Gastrocnemius medialis (tissue), 4 donors: ENCODE measurements at places on chromosomes 6 and 20.

DNA sequence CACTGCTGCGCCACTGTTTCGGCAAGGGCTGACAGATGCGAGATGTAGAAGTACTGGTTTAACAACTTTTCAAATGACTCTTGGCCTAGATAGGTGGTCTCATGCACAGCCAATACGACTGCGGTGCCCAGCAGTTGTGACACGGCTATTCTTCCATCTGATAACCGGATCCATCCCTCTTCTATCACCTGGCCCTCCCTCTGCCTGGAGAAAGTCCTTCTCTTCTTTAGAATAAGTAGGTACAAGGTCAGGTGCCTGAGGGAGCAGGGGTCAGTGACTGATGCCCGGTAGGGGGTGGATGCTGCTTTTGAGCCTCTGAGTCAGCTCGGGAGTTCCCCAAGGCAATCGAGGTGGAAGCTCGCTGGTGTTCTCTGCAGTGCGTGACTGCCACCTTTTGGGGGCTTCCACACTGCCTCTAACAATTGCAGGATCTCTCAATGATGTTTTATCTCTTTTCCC, 166.8 kb upstream of the GRIK2 start:
- DNase-seq: no peak

GRCh38 chr20:34537651-34538050, 20.9 kb upstream of the MAP1LC3A start:
- DNase-seq: no peak

GRCh38 chr6:125526007-125526720, 223.3 kb upstream of the HEY2 start:
- DNase-seq: no peak

DNA sequence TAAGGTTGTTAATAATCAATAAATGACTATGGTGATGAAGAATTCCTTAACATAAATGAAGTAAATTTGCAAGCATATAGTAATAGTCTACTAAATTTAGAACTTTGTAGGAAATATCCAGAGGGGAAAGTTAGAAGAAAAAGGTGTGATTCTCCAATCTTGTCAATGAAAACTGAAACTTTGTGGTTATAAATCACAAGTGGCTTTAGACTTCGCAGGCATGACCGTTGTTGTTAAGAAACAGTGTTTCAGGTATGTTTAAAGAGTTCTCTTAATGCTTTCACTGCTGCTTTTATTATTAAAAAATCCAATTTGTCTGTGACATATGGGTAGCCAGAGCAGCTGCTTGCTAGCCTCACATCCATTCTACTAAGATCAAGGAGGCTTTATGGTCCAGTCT, 475.6 kb upstream of the ADGRB3 start:
- no peak for DNase-seq

DNA sequence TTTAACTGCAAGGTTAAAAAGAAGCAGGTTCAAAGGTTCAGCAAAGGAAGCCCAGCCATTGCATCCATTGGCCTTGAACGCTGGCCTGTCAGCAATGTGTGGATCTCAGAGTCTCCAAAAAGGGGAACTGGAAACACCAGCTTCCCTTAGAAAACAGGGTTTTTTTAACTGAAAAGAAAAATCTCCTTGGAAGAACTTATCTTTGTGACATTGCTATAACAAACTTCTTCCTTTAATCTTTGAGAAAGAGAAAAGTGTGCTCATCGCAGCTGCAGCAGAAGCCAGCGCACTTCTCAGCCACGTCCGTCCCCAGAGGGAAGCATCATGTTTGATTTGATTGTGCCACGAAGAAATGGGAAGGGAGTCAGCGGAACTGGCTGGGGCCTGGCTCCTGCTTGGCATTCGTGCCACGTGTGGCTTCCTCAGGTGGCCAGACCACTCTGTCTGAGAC, 215.0 kb downstream of the SYNDIG1 start:
- DNase-seq: no peak

DNA sequence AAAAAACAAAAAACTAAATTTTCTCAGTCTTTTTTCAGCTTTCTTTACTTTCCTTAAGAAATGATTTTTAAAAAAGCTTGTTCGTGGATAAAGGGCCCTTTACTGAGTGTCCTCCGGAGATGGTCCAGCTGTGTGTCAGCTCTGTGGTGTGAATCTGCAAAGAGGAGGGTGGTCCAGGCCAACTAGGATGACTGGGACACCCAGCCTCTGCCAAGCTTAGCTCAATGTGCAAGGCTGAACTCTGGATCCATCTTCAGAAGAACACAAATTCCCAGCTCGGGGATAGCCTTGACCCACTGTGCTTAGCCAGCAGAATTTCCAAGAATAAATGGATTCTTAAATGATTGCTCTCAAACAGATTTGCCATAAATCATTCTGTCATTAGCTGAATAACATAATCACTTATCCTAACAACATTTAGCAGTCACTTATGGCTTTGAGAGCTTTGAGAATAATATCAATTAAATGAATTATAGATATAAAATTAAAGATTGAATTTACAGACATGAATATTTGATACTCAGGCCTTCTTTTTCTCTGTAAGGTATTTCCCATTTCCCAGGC, 14.2 kb upstream of the CALHM5 start:
- no peak for DNase-seq

GRCh38 chr20:58048096-58048702, 180.3 kb downstream of the ANKRD60 start:
- no peak for DNase-seq

- DNase-seq: no peak
These were observed 3.3 kb downstream of the VSX1 start for GRCh38 chr20:25078662-25079061.

DNA sequence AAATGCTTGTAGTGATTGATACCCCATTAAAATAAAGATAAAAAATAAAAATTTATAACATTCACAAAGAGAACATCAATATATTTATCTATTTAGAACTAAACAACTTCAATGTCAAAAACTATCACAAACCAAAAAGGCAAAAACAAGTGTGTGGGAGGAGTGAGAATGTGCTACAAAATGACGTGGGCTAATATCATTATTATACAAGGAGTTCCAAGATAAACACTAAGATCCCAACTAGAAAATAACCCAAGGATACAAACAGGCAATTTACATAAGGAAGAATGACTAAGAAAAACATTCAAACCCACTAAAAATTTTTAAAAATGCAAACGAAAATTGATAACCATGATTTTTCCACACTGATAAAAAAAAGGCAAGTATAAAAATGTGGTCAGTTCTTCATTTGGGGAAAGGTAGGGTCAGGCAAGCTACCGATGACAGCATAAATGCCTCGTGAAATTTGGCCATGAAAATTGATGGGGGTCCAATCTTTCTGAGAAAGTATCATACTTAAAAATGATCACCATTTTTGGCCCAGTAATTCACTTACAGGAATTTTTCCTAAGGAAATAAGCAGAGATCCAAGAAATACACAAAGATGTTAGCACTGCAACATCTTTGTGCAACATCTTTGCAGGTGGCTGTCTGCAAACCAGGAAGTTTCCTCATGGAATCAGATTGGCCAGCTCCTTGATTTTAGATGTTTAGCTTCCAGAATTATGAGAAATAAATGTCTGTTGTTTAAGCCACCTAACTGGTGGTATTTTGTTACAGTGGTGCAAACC, 140.2 kb downstream of the TMEM200A start:
- no peak for DNase-seq

- DNase-seq: no peak
These were observed 8.1 kb upstream of the CCN5 start for GRCh38 chr20:44707018-44707579.

GRCh38 chr6:170462366-170463020, 90.6 kb downstream of the PSMB1 start:
- DNase-seq: no peak

GRCh38 chr6:90413396-90413795, 116.8 kb upstream of the BACH2 start:
- no peak for DNase-seq

DNA sequence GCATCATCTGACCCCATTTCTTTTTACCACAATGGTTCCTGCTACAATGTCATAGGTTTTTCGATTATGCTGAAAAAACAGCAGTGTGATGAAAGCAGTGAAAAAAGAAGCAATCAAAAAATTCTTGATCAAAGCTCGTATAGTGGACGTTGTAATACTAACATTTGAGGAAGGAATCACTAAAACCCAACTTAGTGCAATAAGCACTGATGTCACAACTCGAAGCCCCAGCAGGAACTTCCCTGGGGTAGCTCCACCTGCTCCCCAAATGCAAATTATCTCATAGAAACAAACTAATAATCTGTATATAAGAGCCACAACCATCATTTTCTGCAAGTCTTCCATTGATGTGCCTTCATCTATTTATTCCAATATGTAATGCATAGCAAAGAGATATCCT, 285.6 kb upstream of the SGK1 start:
- no peak for DNase-seq

- DNase-seq: no peak
These were observed 13.3 kb downstream of the SLA2 start for GRCh38 chr20:36632487-36633284.

- no peak for DNase-seq
These were observed 999 bp upstream of the PIM1 start for GRCh38 chr6:37168811-37169495.

GRCh38 chr6:133892813-133893691, 4.1 kb downstream of the TCF21 start:
- no peak for DNase-seq

- DNase-seq: no peak
These were observed 63.7 kb downstream of the PRR18 start for GRCh38 chr6:166244353-166245045.
